ENCODE measurements at places on chromosomes 7 and 10.

GRCh38 chr10:3622427-3622826 lies 162.6 kb downstream of the KLF6 start:
- DNase-seq: no peak

- DNase-seq: no peak
These were observed 22.4 kb downstream of the STN1 start for GRCh38 chr10:103895411-103896186.

DNA sequence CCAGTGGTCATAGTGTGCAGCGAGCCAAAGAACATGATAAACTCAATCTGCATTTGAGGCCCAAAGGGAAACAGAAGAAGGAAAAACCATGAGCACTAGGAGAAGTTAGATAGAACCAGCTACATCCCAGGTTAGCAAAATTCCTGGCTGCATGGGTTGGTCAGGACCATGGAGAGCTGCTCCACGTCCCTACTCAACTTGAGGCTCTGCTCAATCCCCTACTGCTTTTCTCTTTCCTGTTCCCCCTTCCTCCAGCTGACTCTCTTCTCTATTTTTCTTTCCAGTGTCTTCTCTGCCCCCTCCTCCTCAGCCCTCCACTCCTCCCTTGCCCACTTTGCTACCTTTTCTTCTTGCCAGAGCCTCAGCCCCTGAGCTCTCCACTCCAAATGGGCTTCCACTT lies 21.9 kb upstream of the VSIR start:
- DNase-seq: no peak

DNA sequence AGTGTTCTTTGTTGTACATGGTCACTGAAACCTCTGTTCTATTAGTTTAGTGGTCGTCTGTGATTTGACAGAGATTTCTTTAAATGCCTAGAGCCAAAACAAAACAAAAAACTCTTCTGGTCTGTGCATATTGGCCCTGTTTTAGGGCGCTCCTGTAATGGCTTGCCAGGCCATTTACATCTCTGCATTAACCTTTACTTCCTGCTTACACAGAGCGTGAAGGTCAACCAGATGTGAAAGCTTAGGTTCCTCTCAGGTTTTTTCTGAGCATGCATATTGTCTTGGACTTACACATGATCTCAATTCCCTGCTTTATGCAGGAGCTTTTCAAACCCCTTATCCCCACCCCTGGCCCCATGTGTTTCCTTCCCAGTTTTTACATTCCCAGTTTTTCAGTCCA lies 9.6 kb downstream of the ZNF37A start:
- no peak for DNase-seq

GRCh38 chr7:55548295-55548731 lies 24.0 kb downstream of the VOPP1 start:
- DNase-seq: no peak

GRCh38 chr10:61897671-61898434 lies 3.6 kb upstream of the ARID5B start:
- DNase-seq: no peak

All from stimulated activated CD8-positive, alpha-beta memory T cell treated with anti-CD3 and anti-CD28 coated beads, Interleukin-12 subunit alpha, Interleukin-12 subunit beta, amount 100 ng/mL, for 1 hour (primary cell).